ENCODE measurements at places on chromosomes 7 and 10.

DNA sequence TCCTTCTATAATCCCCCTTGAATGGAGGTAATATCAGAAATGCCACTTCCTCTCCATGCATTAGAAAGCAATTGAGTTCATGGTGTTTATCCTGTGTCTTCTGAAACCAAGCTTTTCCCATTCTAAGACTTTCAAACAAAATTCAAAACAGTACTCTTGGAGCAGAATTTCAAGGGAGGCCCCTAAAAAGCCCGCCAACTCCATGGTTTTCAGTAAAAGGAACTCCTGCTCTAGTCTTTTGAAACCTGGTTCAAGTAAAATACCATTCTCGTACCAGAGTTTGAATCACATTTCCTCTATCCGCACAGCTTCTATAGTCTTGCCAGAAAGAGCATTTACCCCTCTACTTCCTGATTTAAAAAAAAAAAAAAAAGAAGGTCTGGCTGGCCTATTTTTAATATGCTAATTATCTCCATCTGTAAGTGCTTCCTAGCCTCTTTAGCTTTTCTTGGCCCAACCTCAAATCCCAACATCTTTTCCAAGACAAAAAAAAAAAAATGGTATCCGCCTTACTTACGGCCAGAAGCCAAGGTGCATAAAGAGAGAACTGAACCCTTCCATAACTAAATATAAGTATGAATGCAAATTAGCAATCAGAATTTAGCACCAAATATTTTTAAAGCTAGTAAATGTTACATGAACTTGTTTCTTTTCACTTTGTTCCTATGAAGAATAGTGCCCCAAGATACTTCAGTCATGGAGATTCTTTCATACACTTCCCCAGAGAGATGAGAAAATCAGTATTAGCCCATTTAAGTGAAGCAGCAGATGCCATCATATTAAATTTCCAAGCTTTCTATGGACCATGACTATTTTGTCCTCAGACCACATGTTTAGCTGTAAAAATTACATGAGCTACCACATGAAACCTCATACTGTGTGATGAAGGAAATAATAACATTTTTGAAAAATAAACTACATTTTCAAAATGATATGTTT is 199.9 kb upstream of the FAM3C start:
- DNase-seq = no peak

DNA sequence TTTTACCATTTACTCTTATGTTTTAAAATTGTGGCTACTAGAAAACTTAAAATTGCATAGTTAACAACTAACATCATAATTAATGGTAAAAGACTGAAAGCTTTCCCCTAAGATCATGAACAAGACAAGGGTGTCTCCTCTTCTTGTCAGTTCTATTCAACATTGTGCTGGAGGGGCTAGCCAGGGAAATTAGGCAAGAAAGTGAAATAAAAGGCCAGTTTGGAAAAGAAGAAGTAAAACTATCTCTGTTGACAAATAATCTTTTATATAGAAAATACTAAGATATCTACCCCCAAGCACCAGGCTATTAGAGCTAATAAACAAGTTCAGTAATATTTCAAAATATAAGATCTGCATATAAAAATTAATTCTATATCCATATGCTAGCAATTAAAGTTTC is 46.9 kb upstream of the MXI1 start:
- DNase-seq = no peak

DNA sequence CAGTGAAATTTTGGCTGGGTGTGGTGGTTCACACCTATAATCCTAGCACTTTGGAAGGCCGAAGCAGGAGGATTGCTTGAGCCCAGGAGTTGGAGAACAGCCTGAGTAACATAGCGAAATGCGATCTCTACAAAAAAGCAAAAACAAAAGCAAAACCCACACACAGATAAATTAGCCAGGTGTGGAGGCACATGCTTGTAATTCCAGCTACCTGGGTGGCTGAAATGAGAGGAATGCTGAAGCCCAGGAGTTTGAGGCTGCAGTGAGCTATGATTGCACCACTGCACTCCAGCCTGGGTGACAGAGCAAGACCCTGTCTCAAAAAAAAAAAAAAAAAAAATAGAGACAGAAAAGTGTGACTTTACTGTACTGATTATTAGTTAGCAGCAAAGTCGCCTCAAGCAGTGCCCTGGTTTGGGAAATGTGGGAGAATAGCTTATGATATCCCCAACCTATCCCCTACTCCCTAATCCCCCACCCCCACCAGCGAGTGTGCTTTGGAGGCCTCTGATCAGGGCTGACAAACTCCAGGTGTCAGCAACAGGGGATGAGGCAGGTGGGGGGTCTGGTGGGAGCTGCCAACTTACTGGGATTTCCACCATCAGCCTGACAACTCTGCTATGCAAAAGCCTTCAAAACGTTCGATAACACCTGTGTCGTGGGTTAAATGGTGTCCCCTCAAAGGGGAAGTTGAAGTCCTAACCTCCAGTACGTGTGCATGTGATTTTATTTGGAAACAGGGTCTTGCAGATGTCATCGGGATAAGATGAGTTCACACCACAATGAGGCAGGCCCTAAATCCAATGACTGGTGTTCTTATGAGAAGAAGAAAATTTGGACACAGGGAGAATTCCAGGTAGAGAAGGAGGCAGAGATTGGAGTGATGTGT is 124.7 kb upstream of the SDK1 start:
- no peak for DNase-seq

GRCh38 chr7:47619806-47620205 is 37.9 kb upstream of the TNS3 start:
- DNase-seq = no peak

- DNase-seq = no peak
Measured at GRCh38 chr10:129056734-129057689, 410.0 kb upstream of the MGMT start.

- no peak for DNase-seq
Measured at GRCh38 chr10:99470327-99470726, 39.9 kb upstream of the GOT1 start.

GRCh38 chr10:106655636-106656035 is 508.9 kb downstream of the SORCS1 start:
- DNase-seq = no peak

GRCh38 chr7:139619367-139619657 is 95.8 kb downstream of the CLEC2L start:
- DNase-seq = no peak

DNA sequence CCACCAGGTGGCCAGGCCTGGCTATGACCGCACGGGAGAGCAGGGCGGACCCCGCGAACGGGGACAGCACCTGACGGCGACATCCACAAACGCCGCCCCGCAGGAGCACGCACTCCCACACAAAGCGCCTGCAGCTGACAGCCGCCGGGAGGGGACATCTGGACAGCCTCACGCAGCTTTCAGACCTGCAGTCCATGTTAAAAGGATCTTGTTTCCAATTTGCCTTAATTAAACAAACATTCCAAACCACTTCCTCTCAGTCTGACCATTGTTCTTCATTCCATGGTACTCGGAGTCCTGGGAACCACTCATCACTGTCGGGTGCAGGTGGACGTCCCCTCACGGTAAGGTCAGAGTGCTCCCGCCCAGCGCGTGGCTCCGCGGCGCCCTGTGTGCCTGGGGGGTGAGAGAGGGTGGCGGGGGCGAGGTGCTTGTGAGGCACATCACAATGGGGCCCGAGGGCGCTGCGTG is 5.9 kb upstream of the GPER1 start:
- no peak for DNase-seq

DNA sequence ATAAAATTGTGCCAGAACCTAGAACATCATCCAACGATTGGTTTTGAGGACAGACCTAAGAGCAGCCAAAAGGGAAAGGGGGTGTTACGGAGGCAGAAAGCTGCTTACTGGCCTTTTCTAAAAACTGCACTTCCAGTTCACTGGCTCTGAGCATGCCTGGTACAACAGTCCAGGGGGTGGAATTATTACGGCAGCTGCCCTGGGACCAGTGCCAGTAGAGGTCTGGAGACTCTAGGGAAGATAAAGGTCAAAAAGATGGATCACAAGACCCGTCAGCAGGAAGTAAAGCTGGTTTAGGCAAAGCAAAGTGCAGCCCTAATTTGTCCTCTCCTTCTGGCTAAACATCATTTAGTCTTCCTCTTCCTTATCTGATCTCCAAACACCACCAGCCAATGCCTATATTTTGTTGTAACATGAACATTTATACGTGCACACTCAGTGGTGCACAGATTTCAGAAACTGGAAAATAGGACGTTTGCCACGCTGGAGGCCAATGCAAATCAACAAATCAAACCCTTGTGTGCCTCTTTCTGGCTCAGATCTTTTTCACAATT is 216.4 kb upstream of the DPP6 start:
- no peak for DNase-seq

DNA sequence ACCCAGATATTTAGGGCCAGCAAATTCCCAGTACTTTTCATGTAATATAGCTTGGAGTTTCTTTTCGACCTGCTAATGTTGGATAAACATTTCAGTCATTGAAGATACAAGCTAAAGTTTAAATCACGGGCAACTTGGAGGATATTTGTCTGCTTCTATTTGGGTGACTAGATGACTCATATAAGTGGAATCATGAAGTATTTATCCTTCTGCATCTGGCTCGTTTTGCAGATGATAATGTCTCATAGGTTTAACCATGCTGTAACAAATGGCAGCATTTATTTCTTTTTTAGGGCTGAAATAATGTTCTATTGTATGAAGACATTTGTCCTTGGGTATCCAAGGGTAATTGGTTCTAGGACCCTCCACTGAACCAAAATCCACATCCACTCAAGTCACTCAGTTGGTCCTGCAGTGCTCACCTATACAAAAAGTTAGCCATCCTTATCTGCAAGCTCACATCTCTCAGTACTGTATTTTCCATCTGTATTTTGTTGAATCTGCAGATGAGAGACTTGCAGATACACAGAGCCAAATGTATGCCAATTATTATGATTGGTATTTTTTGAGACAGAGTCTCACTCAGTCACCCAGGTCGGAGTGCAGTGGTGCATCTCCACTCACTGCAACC is 187.2 kb upstream of the CSTF2T start:
- DNase-seq = no peak

- DNase-seq = no peak
Measured at GRCh38 chr7:80017101-80017698, 117.4 kb upstream of the GNAI1 start.

GRCh38 chr7:1024876-1025742 is 19.2 kb upstream of the GPR146 start:
- no peak for DNase-seq

GRCh38 chr10:368579-369220 is 233.4 kb downstream of the ZMYND11 start:
- no peak for DNase-seq

- no peak for DNase-seq
Measured at GRCh38 chr7:23158546-23158945, 23.3 kb upstream of the NUP42 start.

GRCh38 chr10:123870260-123870659 is 21.3 kb downstream of the CPXM2 start:
- no peak for DNase-seq

- DNase-seq = no peak
Measured at GRCh38 chr7:98174334-98175259, 36.6 kb upstream of the BHLHA15 start.

DNA sequence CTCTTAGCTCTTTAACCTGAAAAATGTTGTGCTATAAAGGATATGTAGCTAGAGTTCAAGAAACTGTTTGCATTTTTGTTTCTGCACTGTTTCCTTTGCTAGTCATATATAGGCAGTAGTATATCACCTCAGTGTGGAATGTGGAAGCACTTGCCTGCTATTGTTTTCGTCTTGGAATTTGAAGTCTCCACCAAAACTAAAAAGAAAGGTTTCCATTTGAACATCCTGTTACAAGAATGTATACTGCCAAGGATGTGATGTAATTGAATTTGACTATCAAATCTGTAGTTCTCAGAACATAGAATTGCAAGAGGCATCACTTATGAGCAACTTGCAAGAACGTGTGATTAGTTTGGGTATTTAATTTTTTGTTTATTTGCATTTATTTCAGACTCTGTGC is 51.1 kb upstream of the MEOX2 start:
- no peak for DNase-seq

DNA sequence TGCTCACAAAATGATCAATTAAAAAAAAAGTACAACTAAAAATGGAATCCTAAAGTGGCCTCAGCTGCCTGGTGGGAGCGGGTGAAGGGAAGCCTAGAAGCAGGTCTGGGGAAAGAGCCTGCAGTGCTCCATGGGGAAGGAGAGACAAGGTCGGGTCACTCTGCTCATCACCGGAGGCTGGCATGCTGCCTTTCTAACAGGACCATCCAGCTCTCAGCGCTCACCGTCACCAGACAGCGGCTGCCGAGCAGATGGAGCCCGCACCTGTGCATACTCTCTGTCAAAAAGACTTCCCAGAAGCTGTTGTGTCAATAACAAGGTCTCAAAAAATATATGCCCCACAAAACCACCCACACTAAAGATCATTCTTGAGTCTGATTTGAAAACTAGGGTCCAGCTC is 112.8 kb downstream of the BAMBI start:
- no peak for DNase-seq

- no peak for DNase-seq
Measured at GRCh38 chr10:52703898-52704297, 68.7 kb downstream of the MBL2 start.

- no peak for DNase-seq
Measured at GRCh38 chr7:42745357-42746059, 166.4 kb downstream of the C7orf25 start.

DNA sequence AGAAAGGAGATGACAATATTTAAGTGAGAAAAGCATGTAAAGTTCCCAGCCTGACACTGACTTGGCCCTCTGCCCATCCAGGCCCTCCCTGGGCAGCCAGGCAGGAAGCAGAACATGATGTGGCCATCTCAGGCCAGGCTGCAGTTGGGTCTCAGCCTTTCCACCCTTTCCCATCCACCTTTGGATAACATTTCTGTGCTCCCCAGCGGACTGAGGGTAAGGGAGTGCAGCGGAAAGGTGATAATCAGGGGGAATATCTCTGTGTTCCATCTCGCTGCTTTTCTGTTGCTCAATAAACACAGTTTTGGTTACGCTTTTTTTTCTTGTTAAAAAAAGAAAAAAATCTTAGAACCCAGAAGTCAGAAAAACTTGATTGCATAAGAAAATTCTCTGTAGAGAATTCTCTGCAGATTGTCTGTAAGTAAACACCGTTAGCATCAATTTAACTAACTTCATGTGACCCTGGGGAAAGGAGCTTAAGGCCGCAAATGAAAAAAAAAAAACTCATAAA is 37.2 kb upstream of the TARP start:
- no peak for DNase-seq

DNA sequence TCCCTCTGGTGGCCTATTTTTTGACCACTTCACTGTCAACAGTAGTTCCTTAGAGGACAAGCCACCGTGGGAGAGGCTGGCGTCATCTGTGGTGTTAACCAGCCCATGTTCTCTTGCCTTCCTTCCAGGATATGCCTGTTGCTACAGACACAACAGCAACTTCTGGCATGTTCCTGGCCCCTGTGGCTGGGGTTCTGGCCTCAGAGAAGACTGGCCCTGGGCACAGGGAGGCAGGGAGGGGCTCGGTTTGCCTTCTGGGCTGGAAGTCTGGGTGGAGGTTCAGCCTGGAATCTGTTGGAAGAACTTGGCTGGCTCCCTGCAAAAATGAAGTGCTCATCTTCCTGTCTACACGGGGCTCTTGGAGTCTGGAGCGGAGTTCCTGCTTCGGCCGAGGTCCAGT is 25.7 kb downstream of the GOLGA7B start:
- no peak for DNase-seq

- DNase-seq = no peak
Measured at GRCh38 chr10:18759575-18759974, 100.3 kb downstream of the ARL5B start.
